Activated gamma-delta T cell treated with anti-CD3 and anti-CD28 coated beads, Interleukin-2, amount 50 U/mL, for 16 hours (primary cell): ENCODE measurements at places on chromosomes 4 and X.

- peak; percentile 80 for DNase-seq
Measured at GRCh38 chr4:39697740-39698423, at the start of gene UBE2K. Gene UBE2K (plus strand): TSS chr4:39698136. CDS start chr4:39698328, 192 bp downstream.

DNA sequence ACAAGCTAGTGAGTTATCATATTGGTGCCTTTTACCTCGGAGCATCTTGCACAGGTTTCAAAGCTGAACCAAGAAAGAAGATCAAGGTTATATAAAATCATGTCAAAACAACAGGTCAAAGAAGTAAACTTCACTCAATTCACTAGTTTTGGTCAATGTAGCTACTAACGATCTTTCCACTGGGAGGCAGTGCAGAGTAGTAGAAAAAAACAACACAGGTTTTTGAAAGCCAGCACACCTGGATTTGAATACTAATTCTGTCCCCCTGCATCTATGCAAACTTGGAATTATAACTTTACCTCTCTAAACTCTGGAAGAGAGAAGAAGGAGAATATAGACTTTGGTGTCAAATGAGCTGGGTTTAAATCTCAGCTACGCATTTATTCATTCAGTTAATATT, 266.1 kb downstream of the GRIA3 start:
- DNase-seq = no peak

- DNase-seq = no peak
Measured at GRCh38 chr4:188867796-188868195, 728.6 kb downstream of the TRIML1 start.

GRCh38 chrX:72069350-72070160, 62.2 kb downstream of the RTL5 start:
- DNase-seq = no peak

DNA sequence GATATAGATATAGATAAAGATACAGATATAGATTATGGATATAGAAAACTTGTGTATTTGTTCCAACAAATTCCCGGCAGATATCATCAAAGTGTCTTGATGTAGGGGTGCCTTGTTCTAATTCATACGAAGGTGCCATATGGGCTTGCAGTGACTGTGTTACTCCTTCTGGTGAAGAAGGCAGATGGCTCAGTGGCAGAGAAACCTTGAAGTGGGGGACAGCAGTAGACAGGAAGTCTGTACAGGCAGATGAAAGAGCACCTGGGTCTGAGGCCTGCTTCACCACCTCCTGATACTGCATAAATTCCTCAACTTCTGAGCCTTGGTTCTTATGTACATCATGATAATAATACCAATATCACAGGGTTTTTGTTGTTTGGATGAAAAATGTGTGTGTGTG, 179.5 kb upstream of the GATB start:
- no peak for DNase-seq

DNA sequence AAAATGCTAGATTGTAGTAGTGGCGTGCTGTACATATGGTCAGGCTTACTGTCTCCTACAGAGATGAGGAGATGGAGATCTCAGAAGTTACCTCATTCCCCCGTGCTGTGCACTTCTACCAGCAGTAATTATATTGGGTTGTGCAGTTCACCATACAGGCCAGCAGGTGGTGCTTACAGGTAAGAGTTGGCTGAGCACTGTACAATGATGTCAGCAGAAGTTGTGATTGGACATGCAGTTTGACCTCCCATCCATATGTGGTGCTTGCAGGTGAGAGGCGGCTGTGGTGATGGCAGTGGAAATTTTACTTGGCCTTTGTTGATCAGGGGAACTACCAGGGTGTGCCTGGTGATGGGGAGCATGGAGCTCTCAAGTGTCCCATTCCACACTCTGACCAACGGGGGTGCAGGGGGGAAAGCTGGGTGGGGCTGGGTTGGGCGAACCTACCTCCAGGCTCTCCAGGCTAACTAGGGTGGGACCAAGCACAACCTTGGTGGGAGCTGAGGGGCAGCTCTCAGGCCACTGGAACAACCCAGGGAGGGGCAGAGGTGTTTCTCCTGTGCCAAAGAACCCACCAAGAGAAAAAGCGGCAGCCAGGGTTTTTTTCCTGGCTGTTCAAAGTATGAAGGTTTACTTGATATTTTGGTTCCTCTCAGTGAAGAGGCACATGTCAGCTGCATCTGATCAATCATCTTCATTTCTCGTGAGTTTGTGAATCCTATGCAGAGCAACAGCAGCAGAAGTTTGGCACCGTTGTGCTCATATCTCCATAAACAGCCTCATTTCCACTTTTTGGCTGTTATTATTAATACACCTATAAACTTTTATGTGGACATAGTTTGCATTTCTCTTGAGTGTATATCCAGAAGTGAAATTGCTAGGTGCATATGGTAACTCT, 73.8 kb upstream of the FREM3 start:
- DNase-seq = no peak

- DNase-seq = no peak
Measured at GRCh38 chr4:189136462-189136861, 804.2 kb upstream of the FRG1 start.

- no peak for DNase-seq
Measured at GRCh38 chr4:27100713-27101112, 240.1 kb downstream of the STIM2 start.

- no peak for DNase-seq
Measured at GRCh38 chr4:184427687-184428086, 46.7 kb downstream of the IRF2 start.

DNA sequence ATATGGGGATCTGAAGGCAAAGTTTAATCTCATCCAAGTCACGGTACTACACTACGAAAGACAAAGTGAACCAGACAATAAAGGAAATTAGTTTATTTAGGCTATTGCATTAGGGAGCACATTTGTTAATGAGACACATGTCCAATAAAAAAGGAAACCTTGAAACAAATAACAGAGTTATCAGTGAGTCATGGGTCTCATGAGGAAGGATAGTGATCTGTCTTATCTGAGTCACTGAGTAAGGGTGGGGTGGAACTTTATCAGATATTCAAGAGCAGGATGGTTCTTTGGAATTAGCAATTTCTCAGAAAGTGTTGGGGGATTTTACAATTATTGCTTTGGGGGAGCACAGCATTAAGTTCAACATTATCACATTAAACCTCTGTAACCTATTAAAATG, 188.9 kb upstream of the IL1RAPL1 start:
- DNase-seq = no peak

DNA sequence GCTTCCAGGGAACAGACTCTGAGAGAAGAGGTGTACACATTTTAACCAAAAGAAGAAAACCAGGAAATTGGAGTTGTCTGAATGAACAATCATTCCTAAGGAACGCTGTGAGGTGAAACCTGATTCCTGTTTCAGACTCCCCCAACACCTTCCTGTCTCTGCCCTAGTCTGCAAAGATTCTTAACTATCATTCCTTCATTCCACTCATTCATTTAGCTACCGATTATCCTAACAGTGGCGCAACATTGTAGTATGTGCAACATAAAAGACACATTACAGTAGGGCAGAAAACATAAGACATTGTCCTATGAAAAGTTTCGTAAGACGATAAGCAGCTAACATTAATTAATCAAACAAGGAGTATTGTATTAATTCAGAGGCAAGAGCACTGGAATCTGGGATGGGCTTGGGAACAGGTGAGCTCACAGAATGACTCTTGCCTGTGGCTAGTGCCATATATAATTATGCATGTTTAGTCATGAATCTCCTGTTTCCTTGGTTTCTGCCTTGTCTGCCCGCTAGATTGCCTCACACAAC, 23.8 kb upstream of the ADH7 start:
- DNase-seq = no peak

- no peak for DNase-seq
Measured at GRCh38 chr4:3174371-3175338, 74.3 kb upstream of the MSANTD1 start.

DNA sequence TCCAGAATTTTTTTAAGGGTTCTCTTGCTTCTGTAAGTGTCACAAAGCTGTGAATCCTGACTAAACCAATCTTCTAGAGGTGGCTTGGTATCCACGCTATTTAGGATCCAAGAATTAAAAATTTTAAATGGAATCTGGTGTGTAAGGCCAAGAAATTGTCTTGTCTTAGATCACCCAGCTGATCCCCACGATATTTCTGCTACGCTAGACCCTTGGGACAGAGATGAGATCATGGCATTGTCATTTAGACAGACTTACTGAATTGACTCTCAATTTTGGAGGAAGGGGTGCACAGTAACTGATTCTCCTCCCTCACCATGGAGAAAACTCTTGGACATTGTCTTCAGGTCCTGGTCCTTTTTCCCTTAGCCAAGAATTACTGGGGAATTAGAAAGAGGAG, 5.7 kb downstream of the GPRIN3 start:
- DNase-seq = no peak

DNA sequence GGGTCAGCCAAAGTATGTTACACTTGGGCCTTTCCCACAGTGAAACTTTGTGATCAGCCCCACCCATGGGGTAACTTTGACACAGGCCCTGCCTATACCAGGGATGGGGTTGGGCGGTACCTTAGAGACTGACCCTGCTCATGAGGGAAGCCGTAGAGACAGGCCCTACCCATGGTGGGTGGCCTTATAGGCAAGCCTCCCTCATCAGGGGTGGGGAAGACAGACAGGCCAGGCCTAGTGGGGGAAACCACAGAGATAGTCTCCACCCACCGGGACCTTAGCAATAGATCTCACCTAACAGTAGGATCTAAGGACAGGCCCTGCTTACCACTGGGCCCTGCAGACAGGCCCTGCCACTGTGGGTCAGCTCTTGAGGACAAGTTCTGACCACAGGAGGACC, 6.8 kb downstream of the PLP2 start:
- DNase-seq = no peak

GRCh38 chr4:119106036-119107000, 29.3 kb upstream of the MYOZ2 start:
- no peak for DNase-seq

- DNase-seq = no peak
Measured at GRCh38 chr4:26858947-26859401, 1.7 kb upstream of the STIM2 start.
